ENCODE measurements at places on chromosomes 5 and 9.

DNA sequence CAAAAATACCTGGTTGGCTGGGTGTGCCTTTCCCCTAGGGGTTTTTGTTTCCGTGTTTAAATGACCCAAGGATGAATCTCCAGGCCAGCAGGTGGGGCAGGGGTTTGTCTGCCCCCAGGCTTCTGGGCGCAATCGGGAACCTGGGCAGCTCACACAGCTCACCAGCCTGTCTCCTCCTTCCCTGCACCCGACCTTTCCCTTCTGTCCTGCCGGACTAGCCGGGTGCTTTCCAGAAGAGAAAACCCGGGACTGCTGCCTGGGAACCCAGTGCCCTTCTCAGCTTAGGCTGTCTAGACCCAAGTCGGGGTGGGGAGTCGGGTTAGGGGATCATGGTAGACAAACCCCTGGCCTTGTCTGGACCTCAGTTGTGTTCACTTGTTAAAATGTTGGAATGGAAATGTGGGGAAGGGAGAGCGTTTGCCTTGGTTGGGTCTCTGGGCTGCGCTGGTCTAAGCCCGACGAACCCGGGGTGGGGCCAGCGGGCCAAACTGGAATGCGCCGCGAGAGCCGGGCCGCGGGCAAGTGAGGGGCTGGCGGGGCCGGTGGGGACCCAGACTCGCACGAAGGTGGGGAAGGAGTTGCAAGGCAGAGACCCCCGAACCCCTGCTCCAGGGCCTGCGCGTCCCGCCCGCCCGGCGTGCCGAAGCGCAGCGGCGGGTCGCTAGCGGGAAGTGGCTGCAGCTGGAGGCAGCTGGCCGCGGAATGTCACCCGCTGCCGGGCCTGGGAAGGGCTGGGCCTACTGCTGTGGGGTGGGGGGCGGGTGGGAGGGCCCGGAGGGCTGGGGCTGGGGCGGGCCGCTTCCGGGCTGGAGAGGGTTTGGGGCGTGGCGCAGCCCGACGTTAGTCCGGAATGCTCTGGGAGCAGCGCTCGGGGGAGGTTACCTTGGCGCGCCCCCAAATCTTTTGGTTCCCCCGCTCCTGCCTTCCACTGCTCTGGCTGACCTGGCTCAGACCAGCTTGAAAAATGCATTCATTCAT lies 84.6 kb downstream of the DAB2IP start:
- peak; percentile 71 for DNase-seq

GRCh38 chr5:121748686-121749085 lies 103.0 kb upstream of the FTMT start:
- DNase-seq = no peak

DNA sequence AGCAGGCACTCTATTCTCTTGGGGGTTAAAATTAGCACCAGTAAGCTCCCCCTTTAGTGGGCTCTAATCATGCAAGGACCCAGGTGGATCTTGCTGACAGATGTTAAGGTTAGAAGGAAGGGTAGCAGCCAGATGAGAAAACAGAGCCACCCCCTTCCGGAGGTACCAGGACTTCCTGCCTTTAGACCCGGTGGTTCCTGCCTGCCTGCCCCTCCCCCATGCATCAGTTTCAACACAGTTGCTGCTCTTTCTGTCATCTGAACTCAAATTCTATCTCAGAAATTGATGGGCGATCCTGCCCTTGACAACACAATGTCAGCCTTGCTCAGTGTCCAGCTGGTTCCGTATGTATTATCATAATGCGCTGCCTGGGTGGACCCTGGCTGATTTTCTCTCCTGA lies 287.3 kb downstream of the EBF1 start:
- DNase-seq = no peak

GRCh38 chr9:84711398-84711777 lies 41.9 kb downstream of the NTRK2 start:
- DNase-seq = no peak

DNA sequence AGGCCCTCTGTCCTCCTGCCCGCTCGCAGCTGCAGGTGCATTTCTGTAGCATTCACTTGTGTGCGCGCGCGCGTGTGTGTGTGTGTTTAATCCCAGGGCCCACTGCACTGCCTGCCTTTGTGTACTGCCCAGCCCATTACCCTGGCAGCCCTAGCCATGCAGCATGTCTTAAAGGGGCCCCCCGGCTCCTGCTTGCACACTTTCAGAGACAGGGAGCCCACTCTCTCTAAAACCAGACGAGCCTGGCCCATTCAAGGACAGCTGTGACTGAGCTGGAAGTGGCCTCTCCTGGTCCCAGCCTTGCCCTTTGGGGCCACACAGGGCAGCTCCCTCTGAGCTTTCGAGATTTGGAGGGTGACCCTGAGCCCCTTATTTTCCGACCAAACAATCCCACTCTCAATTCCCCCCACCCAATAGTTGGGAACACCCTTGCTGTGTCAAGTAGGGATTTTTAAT lies 98.9 kb downstream of the DAB2IP start:
- DNase-seq = no peak
